Osteocyte (in vitro differentiated cells): ENCODE measurements at places on chromosomes 6 and 20.

DNA sequence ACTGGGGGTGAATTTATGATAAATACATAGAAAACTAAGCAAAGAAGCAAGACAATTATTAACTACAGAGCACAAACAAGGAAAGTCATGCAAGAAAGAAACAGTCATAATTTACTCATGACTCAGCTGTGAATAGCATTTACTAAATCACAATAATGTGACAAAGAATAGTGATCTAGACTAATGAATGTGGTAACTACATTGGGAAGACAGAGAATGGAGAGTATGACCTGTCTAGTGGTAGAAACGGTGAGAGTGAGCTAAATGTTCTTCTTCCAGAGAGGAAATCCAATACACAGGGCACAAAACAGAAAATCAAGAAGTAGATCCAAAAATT, 153.5 kb upstream of the DST start:
- DNase-seq: no peak

GRCh38 chr6:131490441-131490840, 82.6 kb upstream of the ARG1 start:
- DNase-seq: no peak

- no peak for DNase-seq
Observed at GRCh38 chr20:43658069-43658722, 8.7 kb upstream of the MYBL2 start.

GRCh38 chr6:71706523-71706922, 179.8 kb upstream of the RIMS1 start:
- DNase-seq: no peak

- DNase-seq: no peak
Observed at GRCh38 chr6:160238278-160238711, 20.3 kb downstream of the SLC22A2 start.

- no peak for DNase-seq
Observed at GRCh38 chr6:37135835-37136694, 33.9 kb upstream of the PIM1 start.

GRCh38 chr6:13006578-13007300, 290.2 kb downstream of the PHACTR1 start:
- no peak for DNase-seq
